ENCODE measurements at places on chromosomes 13 and 19.

- no peak for DNase-seq
Measured at GRCh38 chr19:28610731-28611130, 602.2 kb downstream of the UQCRFS1 start.

DNA sequence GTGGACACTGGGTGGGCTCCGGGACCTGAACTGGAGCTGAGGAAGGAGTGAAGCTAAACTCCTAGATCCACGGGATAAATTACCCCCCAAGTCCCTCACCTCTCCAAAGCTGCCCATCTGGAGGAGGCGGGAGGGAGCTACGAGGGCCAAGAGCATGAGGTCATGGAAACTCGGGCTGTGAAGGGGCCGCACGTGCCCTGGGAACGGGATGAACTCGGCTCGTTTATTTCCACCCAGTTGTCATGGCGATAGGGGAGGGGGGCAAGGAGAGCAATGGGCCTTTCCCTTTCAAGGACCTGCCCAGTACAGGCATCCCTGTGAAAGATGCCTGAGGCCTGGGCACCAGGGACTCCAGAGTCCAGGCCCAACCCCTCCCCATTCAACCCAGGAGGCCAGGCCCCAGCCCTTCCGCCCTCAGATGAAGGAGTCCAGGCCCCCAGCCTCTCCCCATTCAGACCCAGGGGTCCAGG, 3.8 kb downstream of the PPP1R12C start:
- no peak for DNase-seq

DNA sequence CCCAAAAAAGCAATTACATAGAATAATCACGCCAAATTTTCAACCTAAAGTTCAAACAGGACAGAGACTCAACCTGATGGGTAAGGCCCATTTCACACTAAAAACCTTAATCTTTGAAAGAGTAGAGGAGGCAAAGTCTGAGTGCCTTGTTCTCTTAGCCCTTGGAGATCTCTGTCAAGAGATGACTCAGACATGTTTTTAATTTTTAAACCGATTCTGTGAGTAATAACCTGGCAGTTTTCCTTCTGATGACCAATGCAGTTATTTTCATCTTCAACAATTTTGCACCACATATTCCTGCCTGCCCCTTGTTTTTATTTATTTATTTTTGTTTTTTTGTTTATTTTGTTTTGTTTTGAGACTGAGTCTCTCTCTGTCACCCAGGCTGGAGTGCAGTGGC, 11.5 kb upstream of the TNFSF9 start:
- DNase-seq, result no peak

DNA sequence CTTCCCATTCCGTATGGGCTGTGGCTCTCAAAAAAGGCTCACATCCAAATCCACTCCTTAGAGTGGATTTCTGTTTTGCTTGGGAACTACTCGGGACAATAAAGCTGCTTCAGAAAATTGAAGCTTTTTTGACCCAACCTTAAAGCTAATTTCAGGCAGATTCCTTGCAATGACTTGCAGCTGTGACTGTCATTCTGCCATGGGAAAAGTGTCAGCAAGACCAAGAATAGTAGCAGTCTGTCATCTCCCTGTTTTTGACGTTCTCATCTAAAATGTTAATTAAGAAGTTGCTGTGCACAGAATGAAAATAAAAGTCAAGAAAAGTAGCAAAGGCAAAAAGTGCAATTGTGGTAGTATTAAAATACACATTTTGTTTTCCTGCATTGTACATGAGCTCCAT, 304.7 kb downstream of the COG6 start:
- no peak for DNase-seq

GRCh38 chr19:7476777-7477494, 11.9 kb downstream of the PEX11G start:
- no peak for DNase-seq

GRCh38 chr13:68490594-68490993, 1260.5 kb upstream of the PCDH9 start:
- DNase-seq, result no peak

- DNase-seq, result peak; percentile 14
Measured at GRCh38 chr13:99028890-99029289, 51.0 kb upstream of the DOCK9 start.

Data from RPMI8226 (cell line).